Sigmoid colon (tissue), 7 donors: ENCODE measurements at places on chromosomes 12 and 14. TPM values are rescaled to one million over a fixed set of nuclear protein-coding genes. Genes with fewer than 3 reads are reported as not detected.
A peak's percentile ranks its signal among the peaks of the same experiment; 100 is the strongest.

Gene PRB2
- total RNA-seq: not detected

Gene SIX1
- 0.71 TPM for total RNA-seq

DNA sequence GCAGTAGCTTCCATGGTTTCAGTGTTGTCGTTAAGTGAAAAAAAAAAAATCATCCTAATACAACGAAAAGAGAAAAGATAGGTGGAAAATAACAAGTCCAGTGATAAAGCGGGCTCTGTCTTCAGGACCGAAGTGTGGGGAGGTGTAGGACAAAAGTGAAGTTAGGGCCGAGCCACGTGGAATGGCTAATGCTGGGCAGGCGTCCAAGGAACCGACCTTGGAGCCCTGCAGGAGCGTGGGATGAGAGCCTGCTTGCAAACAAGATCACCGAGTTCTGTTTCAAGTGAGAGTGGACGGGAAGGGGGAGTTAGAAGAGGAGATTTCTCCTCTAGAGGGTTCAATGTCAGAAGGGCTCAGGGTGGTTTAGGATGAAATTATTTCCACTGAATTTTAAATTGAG, 22.2 kb downstream of the A2ML1 start:
- DNase-seq: peak; percentile 76

GRCh38 chr14:22539831-22540230, 49.2 kb downstream of the DAD1 start:
- DNase-seq: no peak

DNA sequence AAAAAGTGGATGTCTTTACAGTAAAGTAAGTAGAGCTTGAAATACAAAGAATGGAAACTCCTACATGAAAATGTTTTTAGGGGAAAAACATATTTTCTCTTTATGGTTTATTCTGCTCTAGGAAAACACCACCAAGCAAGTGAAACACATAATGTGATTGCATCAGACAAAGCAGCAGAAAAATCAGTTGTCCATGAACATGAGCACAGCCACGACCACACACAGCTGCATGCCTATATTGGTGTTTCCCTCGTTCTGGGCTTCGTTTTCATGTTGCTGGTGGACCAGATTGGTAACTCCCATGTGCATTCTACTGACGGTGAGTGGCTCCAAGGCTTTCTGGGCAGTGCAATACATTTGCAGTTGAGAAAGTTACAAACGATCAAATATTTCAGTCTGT, 42.6 kb upstream of the PLEKHD1 start:
- no peak for DNase-seq

DNA sequence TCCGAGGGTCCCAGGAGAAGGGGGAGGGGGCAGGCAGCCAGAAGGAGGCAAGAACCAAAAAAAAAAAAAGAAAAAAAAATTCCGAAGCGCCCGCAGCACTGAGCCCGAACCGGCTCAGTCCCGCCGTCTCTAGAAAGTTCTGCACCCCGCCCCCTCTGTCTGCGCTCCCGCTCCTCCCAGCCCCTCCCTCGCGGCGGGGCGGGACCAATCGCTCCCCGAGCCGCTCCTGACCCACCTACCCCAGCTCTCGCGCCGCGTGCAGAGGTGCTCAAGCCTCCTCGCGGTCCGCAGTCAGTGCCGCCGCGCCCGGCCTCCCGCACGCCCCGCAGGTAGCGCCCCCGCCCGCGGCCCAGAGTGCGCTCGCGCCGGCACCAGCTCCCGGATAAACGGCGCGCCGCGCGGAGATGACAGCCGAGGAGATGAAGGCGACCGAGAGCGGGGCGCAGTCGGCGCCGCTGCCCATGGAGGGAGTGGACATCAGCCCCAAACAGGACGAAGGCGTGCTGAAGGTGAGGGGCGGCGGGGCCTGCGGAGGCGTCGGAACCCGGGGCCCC, at the start of gene FKBP4:
Gene FKBP4 (plus strand): TSS at position 235 of the 554 bp plus-strand sequence. CDS start 170 bp downstream, at position 405.
- peak; percentile 96 for DNase-seq

DNA sequence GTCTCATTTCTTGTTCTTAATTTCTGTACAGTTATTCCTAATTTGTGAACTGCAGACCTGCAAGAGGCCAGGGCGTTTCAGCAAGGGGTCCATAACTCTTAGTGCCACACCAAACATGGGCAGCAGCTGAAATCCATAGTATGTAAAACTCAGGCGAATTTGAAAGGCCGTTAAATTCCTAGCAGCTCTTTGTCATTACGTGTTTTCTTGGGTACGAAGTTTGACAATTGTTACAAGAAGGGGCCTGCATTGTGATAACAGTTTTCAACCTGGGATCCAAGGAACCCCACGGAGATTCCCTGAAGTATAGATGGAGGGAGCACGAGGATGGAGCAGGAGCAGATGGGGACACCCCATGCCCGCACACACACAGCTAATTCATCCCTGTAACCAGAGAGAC, 288.0 kb downstream of the ZFP36L1 start:
- no peak for DNase-seq

- DNase-seq: peak; percentile 76
Observed at GRCh38 chr14:103519043-103519836, 3.4 kb downstream of the CKB start.

Gene CAPZA3
- total RNA-seq: not detected
